LNCaP clone FGC (cell line): ENCODE measurements at places on chromosomes 7 and 10.

DNA sequence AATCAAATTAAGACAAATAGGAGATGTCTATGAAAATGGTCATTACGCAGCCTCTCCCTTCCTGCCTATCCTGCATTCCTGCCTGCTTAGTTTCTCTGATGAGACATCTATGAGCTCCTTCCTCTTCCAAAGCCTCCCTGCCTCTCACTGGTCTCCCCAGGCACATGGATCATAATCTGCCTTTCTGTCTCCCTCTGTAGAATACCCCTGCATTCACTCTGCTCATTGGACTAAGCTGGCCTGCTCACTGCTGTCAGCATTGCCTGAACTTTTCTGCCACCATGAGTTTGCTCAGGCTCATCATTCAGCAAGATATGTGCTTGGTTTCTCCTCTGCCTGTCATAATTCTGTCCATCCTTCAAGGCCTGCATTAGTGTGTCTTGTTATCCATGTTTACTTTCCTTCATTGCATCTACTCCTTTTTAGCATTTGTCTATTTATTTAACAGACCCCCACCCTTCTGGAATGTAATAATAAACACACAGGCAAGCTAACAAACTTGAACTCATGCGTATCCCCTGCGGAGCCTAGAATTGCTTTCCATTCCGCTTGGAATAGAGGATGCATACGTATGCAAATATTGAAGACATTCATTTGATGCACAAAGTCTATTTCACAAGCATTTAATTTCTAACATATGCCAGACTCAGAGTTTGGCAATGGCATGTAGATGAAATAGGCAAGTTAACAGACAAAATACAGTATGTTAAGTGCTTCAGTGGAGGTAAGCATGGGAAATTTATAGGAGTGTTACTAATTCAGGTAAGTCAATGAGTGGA lies 88.3 kb downstream of the PTPRZ1 start:
- no peak for DNase-seq

- no peak for DNase-seq
Observed at GRCh38 chr10:63922468-63923284, 401.5 kb downstream of the REEP3 start.

DNA sequence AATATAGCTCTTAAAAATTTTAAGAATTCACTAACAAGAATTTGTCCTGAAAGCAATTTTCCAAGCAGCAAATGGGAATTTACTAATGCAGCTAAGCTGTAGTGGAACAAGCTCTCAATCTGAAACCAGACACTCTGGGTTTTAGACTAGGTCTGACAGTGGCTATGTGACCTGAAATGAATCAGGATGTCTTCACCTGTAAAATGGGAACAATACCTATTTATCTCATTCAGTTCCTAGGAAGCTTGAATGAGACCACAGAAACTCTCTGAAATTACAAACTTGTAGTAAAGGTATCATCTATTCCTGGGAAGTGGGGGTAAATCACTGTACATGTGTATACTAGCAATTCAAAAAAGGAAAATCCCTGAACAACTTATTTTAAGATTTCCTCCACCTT lies 1.2 kb downstream of the DNAJC2 start:
- no peak for DNase-seq

- no peak for DNase-seq
Observed at GRCh38 chr7:149477494-149478443, 16.9 kb upstream of the ZNF777 start.

DNA sequence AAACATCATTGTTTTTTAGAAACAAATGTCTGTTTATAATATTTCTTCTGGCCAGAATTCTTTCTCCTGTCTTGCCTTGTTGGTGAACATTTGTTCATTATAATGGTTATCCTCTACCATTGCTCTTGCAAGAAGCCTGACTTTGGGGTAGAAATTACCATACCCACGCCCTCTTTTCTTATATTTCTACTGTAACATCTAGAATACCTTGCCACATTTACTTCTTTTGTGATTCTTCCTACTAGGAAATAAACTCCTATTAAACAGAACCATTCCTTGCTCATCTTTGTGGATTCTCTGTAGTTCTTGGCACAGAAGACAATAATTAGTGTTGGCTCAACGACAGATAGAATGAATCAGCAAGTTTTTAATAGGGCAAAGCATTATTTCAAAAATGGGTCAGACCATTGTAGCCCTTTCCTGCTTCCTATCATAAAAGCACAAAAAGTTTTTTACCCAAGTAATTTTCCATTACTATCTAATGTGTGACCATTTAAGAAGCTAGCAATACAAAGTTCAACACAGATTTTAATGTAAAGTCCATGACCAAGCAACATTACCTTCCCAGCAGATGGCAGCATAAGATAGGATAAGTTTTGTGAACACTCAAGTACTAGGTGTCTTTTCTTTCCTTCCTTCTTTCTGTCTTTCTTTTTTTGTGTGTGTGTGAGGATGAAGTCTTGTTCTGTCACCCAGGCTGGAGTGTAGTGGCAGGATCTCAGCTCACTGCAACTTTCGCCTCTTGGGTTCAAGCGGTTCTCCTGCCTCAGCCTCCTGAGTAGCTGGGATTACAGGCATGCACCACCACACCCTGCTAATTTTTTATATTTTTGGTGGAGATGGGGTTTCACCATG lies 270.4 kb downstream of the HGF start:
- DNase-seq, result peak; percentile 67
